Immature natural killer cell (primary cell): ENCODE measurements at places on chromosomes 2 and 18. TPM values are rescaled to one million over a fixed set of nuclear protein-coding genes. Genes with fewer than 3 reads are reported as not detected.

DNA sequence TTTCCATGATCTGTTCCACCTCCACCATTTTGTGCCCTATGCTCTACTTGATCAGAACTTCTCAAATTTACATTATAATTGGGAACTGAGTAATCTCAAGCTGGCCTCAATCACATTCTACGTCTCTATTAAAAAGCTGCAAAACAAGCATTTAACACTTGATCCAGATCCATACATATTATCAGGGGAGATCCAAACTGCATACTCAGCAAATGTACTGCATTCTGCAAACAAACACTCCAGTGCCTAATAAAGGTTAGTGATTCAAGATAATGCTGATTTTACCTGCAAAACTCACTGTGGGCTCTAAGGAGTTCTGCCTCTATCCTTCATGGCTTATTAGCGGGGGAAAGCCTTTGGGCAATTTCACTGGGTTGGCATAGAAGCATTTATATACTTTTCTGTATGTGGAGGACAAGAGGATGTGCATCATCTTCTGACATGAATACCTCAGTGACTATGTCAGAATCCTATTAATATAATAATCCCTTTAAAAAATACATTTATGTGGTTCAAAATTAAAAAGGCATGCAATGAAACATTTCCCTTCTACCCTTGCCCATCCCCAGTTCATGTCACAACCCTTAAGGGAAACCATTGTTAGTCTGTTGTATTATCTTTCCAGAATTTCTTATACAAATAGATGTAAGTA, 40.2 kb downstream of the GALNT14 start:
- no peak for DNase-seq

DNA sequence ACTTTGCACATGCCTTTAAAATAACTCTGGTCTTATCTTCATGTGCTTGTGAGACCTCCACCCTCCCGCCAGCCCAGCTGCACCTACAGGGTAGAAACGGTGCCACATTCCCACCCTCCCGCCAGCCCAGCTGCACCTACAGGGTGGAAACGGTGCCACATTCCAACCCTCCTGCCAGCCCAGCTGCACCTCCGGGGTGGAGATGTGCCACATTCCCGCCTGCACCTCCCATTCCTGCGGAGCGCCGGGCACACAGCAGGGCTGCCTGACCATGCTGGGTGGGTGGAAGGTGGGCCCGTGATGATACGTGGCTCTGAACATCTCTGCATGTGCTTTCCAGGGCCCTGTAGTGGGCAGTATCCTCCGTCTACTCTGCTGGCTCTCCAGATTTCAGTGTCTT, 243.7 kb upstream of the PXDN start:
- DNase-seq, result no peak

The EN1 gene
- not detected for polyA plus RNA-seq

The GALNT5 gene
- polyA plus RNA-seq, result not detected

The CLIP4 gene
- polyA plus RNA-seq, result 20.5 TPM
